GM23338 (cell line): ENCODE measurements at places on chromosomes 7 and 10. TPM values are rescaled to one million over a fixed set of nuclear protein-coding genes. Genes with fewer than 3 reads are reported as not detected.

- DNase-seq, result peak; percentile 74
Measured at GRCh38 chr10:71812016-71812912, 38.8 kb downstream of the PSAP start.

- DNase-seq, result no peak
Measured at GRCh38 chr10:24915304-24915703, 37.1 kb downstream of the PRTFDC1 start.

IFIT1 gene
- 1.5 and 2.4 TPM in 2 replicates for polyA plus RNA-seq

GRCh38 chr10:119335671-119336353, 128.4 kb downstream of the GRK5 start:
- no peak for DNase-seq

GRCh38 chr10:6068422-6068821, 6.3 kb upstream of the IL2RA start:
- DNase-seq, result no peak

DNA sequence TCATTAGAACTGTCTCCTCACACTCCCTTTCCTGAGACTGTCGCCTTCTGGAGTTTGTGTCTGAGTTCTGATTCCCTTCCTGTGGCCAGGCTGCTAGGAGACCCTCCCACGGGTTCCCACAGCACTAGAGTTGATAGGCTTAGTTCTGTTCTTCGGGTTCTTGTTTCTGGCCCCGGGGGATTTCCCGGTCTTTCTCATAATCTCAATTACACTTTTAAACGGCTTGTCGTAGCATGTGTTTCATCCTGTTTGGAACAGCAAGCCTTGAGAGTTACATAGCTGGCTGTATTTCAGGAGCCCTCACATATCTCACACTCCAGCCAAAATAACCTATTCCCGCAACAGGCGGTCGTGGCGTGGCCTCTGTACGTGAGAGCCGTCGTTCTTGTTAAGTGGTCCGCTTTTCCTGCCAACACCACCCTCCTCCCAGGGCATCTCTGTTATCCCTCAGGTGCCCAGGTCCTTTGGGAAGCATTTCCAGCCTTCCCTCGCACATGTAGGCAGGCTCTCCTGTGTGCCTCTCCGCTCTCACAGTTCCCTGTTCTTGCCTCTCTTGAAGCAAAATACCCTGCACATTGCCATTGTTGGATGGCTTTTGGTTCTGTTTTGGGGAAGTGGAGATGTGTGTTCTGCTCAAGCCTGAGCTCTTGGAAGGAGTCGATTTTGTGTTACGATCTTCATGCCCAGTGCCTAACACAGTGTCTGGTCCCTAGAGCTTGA, 46.0 kb downstream of the CDC123 start:
- DNase-seq, result no peak

- no peak for DNase-seq
Measured at GRCh38 chr10:68752711-68753350, 31.8 kb downstream of the CCAR1 start.

SEMA4G gene
- polyA plus RNA-seq, result 5.3 and 6.3 TPM in 2 replicates

WEE2 gene
- not detected in 2 replicates for polyA plus RNA-seq

DNA sequence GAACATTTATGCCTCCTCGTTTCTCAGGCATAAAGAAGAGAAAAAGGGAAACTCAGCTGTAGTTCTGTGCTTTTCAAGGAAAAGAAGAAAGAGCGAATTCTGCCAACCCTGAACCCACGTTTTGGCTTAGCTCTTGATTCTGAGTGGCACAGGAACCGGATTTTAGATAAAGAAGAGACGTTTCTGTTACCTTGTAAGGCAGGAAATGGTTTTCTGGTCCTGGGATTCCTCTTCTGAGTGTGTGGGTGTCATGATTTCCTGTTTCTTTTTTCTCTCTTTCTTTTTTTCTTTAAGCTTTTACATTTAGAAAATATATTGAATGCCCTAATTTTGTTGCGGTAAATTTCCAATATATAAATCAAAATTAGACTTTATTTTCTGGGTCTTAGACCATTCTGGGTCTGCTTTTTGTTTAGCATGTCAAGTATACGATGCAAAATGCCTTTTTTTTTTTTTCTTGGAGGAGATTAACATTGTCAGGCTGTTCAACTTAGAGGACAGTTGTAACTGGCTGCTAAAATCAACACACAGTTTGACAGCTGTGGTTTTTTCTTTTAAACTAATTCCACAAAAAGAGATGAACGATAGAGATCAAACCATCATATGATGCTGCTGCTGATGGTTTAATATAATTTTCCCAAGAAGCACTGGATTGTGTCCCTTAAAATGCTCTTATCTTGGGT, 190.8 kb downstream of the GATA3 start:
- no peak for DNase-seq

- DNase-seq, result no peak
Measured at GRCh38 chr10:124526621-124527267, 65.1 kb downstream of the LHPP start.

- DNase-seq, result no peak
Measured at GRCh38 chr7:98640375-98640774, 23.3 kb downstream of the NPTX2 start.

STN1 gene
- polyA plus RNA-seq, result 6.7 and 7.2 TPM in 2 replicates

DNA sequence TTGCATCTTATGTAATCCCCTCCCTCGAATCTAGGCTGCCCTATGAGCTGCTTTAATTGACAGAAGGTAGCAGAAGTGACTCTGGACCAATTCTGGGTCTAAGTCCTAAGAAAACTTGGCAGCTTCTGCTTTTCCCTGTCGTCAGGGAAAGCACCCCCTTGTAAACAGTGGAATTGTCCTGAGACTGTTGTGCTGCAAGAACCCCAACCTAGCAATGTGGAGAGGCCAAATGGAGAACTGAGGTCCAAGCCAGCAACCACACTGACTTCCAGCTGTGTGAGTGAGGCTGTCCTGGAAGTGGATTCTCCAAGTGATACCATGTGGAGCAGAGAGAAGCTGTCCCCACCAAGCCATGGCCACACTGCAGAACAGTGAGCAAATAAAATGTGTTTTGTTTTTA, 75.5 kb downstream of the ARHGAP22 start:
- no peak for DNase-seq
